ENCODE measurements at places on chromosomes 16 and 17.

DNA sequence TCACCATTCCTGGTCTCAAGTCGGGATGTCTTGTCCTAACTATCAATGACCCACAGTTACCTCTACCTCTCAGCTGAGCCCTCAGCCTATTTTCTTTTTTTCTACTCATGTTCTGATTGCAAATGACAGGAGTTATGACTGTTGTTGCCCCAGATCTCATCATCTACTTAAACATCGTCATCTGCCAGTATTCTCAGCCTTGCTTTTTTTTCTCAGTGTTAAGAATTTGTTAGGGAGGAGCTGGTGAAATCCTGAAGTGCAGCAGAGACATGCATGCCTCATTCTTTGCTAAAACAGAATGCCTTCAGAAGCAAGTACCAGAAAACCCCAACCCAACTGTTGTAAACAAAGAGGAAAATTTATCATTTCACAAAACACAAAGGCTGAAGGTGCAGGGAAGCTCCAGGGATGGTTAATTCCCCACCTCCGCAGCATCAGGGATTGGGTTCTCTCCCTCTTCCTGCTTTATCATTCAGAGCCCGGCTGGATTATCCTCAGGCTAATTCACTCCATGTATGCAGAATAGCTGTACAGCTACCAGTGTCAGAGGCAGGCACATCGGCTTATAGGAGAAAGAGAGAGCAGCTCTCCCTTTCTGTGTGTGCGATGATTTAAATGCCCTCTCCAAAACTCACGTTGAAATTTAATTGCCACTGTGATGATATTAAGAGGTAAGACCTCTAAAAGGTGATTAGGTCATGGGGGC, 540.8 kb upstream of the HSBP1 start:
- DNase-seq = no peak

DNA sequence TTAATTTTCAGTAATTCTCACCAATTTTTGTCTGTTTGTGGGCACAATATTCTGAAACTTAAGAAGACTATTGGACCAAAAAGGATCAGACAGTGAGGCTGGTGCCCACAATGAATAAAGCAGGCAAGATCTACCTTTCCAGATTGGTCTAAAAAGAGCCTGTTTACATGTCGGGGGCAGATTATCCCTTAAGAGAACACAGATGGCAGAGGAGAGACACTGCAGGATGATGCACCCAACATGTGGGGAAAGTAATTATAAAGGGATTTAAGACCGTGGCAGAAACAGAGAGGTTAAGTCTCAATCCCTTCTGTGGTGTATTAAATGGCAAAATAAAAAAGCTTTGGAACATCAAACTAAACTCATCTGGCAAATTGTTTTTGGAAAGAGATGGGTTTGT, 331.8 kb upstream of the CDH11 start:
- DNase-seq = no peak

- no peak for DNase-seq
Measured at GRCh38 chr17:69557339-69557738, 142.8 kb downstream of the MAP2K6 start.

- DNase-seq = no peak
Measured at GRCh38 chr16:57679767-57680482, 11.8 kb downstream of the ADGRG3 start.

DNA sequence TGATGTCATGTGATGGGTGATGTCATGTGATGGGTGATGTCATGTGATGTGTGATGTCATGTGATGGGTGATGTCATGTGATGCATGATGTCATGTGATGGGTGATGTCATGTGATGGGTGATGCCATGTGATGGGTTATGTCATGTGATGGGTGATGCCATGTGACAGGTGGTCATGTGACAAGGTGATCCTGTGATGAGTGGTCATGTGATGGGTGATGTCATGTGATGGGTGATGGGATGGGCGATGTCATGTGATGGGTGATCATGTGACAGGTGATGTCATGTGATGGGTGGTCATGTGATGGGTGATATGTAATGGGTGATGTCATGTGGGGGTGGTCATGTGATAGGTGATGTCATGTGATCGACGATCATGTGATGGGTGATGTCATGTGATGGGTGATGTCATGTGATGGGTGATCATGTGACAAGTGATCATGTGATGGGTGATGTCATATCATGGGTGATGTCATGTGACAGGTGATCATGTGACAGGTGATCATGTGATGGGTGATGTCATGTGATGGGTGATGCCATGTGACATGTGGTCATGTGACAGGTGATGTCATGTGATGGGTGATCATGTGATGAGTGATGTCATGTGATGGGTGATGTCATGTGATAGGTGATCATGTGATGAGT, 17.2 kb downstream of the CD300LB start:
- DNase-seq = peak; percentile 65

- DNase-seq = no peak
Measured at GRCh38 chr17:53765609-53766008, 57.1 kb upstream of the KIF2B start.

GRCh38 chr17:80152081-80152702, 5.3 kb upstream of the EIF4A3 start:
- DNase-seq = no peak

DNA sequence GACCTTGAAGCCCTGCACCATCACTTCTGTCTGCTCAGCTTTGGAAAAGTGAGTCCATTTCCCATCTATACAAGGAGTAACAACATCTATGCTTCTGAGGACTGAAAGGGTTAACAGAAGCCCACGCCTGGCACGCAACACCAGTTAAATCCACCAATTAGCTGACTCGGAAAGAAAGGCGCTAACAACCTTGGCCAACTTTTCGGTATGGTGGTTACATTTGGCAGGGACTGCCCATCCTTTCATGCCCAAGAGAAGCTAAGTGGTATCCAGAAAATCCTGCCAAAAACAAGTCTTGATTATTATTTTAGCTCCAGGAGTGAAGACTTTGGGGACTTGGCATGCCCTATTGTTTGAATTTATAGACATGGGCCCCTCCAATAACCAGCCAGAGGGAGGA, 202.3 kb upstream of the RPL38 start:
- no peak for DNase-seq

GRCh38 chr16:24009098-24009497, 173.3 kb downstream of the PRKCB start:
- DNase-seq = no peak

DNA sequence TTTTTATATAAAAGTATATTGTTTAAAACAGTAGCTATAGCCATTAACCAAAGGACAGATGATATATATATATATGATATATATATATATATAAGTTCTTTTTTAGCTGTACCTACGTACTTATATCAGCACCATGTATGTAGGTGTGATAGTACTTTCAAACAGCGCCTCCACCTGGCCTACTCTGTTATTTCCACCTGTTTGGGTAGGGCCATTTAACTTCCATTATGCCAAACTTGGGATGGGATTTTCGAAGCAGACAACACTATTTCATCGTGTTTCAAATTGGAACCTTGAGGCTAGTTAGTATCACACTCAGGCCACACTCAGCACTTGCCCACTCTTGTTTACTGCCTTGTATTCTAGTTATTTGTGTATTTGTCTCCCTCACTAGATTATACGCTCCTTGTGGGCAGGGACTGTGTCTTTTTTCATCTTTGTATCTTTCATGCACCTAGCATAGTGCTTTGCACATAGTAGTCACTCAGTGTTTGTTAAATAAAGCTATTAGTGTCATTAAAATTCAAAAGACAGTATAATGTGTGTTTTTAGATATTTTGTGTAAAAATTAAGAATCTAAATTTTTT, 11.8 kb upstream of the CLTC start:
- peak; percentile 62 for DNase-seq

DNA sequence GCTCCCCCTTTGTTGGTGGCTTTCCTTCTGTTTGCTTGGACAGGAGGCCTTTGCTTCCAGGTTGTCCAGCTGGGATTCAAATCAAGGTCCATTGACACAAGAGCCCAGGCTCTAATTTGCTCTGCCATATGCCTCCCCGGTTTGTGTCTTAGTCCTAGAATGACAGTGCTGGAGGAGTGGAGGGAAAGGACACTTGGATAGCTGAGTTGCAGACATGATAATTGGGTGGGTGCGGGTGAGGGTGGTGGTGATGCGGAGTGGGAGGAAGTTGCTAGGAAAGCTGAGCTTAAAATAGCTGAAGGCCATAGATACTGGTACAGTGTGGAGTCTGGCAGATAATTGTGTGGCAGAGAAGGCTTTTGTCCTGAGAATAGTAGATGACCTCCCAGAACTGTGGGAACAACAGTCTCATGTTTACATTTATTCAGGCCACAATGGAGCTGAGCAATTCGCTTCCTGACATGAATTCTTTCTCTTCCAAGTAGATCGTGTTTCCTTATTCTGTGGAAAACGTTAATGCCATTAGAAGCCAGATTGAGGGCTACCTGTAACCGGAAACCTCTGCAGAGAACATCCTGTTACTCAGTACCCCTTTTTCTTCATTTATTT, 23.8 kb downstream of the SEC14L1 start:
- DNase-seq = no peak

- DNase-seq = peak; percentile 29
Measured at GRCh38 chr17:67912656-67913055, 83.6 kb downstream of the C17orf58 start.

- DNase-seq = no peak
Measured at GRCh38 chr17:76922967-76923366, 54.8 kb downstream of the MGAT5B start.

DNA sequence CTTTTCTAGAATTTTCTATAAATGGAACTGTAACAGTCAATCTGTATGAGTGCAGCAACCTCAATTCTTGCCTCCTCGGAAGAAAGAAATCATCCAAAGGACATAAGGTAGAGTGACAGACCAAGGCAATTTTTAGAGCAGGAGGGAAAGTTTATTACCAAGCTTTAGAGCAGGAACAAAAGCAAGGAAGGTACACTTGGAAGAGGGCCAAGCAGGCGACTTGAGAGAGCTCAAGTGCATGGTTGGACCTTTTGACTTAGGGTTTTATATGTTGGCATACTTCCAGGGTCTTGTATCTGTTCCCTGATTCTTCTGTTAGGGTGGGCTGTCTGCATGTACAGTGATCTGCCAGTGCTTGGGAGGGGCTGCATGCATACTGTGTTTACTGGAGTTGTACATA, 50.3 kb downstream of the SCNN1G start:
- DNase-seq = no peak

DNA sequence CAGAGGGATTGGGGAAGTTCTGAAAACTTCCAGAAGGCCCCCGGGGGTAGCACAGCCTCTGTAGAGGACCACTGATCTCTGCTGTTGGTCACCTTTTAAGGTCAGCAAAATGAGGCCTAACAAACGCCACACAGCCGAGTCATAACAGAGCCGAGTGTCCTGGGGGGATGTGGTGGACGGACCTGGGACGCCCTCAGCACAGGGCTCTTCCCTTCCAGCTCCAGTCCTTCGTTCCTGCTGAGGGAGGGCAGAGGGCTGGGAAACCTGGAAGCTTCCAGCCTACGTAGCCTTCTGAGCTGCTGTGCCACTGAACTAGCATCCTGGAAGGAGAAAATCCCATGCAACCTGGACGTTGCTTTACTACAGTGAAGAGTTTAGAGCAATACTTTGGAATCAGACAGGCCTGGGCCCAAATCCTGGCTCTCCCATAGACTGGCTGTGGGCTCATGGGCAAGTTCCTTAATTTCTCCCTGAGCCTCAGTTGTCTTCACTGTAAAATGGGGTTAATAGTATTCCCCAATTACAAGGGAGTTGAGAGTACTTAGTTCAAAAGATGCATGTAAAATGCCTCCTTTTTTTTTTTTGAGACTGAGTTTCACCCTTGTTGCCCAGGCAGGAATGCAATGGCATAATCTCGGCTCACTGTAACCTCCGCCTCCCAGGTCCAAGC, 34.4 kb upstream of the ZCCHC14 start:
- no peak for DNase-seq

GRCh38 chr17:40170325-40170724, 6.9 kb upstream of the RAPGEFL1 start:
- no peak for DNase-seq

GRCh38 chr16:87854053-87854906, 15.0 kb downstream of the SLC7A5 start:
- no peak for DNase-seq

- no peak for DNase-seq
Measured at GRCh38 chr17:65888649-65889048, 303.3 kb downstream of the CEP112 start.

DNA sequence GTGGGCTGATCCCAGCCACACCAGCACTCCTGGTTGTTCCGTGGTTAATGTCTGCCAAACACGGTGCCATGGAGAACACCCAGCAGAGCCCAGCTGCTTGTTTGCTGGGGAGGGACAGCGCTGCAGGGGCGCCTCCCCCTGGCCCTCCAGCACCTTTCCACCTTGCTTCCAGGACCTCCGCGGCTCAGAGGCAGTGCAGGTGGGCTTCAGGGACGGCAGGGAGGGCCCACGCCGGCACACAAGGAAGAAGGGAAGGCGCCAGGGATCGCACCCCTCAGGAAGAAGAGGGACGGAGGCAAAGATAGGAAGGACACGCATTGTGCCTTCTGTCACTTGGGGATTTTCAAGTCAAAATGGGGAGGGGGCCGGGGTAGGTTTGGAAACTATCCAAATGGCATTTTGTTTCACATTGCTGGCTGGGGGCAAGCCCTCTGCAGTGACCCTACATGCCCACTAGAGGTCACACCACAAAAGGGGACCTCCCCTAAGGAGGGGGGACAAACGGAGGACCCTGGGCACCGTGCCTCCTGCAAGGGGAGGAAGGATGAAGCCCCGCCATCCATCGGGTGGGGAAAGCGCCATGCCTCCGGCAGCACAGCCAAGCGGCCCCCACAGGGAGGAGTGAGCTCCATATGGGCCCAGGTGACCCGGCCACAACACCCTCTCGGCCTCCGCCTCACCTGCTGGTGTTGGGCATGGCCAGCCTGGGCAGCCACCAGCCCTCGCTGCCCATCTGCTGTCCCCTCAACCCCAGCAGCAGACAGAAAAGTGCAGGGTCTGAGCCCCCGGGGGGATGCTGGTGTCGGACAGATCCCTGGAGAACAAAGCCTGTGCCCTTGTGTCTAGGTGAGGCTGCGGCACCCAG, 7.5 kb upstream of the C16orf95 start:
- DNase-seq = peak; percentile 48

DNA sequence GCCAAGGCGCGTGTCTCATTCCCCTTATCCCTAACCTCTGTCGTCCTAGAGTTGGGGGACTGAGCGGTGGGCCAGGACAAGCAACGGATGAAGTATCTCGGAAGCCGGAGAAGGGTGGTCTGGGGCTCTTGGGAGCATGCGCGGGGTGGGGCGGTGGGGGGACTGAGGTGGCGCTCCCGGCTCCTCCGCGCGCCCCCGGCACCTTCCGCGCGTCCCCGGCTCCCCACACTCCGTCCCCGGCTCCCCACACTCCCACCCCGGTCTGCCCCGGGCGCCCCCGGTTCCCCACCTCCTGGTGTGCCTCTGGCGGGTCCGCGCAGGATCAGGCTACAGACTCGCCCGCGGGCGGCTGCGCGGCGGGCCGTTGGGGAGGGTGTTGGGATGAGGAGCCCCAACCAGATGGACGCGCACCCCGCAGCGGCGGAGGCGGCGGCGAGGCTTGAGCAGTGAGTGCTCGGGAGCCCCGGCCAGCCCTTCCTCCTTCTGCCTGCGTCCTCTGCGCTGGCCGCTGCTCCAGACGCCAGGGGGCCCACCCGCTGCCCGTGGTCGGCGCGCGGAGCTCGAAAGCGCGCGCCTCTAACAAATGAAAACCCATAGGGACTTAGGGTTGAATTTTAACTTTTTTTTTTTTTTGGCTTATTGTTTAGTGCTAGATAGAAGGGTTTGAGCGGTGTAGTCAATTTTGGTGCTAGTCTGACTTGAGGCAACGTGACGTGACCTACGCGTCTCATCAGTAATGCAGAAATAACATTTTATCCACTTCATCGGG, 5.6 kb upstream of the CRYM start:
- no peak for DNase-seq

GRCh38 chr16:17424771-17425170, 46.0 kb downstream of the XYLT1 start:
- DNase-seq = no peak

GRCh38 chr16:31460582-31461002, 1.3 kb downstream of the ARMC5 start:
- DNase-seq = no peak

- DNase-seq = no peak
Measured at GRCh38 chr16:2468233-2468724, 2.8 kb upstream of the NTN3 start.
